Fibroblast of pulmonary artery (primary cell): ENCODE measurements at places on chromosomes 7 and 10.

DNA sequence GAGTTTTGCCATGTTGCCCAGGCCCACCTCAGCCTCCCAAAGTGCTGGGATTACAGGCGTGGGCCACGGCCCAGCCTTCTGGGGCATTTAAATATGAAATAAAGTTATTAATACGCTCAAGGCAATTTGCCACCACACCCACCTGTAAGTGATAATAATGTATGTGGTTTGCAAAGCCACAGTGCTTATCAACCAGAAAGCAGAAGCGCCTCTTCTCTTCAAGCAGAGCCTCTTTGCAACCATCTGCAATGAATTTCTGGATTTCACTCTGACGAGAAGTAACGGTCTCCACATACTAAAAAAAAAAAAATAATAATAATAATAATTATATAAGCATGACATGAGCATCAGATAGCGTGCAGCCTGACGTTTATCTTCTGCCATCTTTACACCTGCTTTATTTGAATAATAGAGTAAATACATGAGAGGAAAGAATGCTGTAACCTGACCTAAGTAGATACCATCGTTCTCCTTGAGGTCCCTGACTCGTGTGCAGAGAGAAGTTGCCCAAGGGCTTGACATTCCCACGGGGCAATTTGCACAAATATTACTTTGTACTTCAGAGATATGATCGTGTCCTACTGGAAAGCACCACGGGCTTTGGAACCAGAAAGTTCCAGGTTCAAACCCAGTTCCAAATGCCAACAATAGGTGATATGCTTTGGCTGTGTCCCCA lies 34.0 kb downstream of the BRI3 start:
- no peak for DNase-seq

DNA sequence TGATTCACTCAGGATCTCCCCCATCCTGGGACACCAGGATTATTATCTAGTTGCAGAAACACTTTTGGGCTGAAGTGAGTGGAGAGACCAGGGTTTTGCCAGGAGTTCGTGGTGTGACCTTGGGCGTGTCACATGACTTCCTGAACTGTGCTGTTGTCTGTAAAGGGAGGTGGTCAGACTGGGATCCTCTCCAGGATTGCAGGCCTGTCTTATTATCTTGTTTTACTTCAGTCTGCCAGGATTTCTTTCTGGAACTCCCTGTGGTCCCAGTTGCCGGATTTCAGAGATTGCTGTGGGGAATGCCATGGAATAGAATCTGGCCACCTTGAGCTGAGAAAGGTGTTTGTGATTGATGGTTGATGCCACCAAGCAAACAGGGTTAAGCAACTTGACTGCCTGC lies 35.8 kb downstream of the CRCP start:
- DNase-seq = peak; percentile 85

- DNase-seq = peak; percentile 56
Observed at GRCh38 chr10:70461397-70462348, 16.9 kb upstream of the PALD1 start.

- DNase-seq = no peak
Observed at GRCh38 chr10:101215397-101216206, 13.7 kb downstream of the LBX1 start.

- DNase-seq = no peak
Observed at GRCh38 chr10:49297818-49298670, 926 bp upstream of the C10orf71 start.

GRCh38 chr10:31087851-31088250 lies 56.2 kb upstream of the ZNF438 start:
- DNase-seq = no peak
